ENCODE measurements at places on chromosomes 2 and 18.

DNA sequence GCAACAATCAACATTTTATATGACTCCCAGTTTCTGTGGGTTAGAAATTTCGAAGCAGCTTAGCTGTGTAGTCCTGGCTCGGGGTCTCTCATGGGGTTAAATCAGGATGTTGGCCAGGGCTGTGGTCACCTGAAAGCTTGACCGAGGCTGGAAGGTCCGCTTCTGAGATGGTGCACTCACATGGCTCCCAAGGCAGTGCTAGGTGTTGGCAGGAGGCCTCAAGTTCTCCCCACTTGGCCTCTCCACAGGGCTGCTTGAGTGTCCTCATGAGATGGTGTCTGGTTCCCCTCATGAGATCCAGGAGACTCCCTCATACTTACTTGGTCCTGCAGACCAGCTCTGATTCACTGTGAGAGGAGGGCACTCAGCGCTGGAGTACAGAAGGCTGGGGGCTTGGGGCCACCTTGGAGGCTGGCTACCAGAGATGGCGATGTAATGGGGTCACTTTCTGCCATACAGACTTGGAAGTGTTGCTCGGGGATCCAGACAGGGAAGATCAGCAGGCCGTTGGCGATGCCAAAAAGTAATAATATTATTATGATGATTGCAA is 98.8 kb downstream of the INHBB start:
- DNase-seq = no peak

DNA sequence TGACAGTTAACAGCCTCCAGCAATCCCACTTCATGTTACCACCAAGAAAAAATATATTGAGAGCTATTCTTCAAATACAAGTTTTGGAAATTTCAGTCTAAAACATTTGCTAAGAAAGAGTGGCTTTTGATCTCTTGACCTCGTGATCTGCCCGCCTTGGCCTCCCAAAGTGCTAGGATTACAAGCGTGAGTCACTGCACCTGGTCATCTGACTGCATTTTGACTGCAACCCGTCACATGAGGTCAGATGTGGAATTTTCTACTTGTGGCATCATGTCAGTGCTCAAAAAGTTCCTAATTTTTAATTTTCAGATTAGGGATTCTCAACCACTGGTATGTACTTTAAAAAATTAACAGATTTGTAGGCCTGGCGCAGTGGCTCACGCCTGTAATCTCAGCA is 9.1 kb upstream of the CLK1 start:
- no peak for DNase-seq

DNA sequence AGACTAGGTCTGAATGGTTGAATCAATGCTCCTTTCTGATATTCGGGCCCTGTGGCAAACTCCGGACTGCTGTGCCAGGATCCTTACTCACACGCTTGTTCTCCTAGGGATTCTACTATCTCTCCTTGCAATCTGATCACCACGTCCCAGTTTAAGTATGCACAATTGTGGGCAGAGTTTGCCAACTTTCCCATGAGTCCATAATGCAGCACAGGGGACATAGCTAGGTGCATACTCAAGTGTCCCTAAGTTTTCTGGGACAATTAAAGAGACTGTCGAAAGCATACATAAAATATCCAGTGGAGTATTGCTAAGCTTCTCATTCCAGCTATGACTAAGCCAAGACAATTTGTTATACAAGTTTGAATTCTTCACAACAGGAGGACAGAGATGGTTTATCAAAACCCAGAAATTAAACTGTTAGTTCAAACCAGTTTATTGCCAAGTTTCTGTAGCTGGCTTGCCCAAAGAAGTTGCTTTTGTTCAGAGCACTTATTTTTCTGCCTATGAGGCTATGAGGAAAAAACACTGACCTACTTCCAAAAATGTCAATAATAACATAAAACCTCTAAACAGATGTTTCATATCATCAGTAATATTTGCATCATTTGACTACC is 136.1 kb downstream of the EXOC6B start:
- no peak for DNase-seq

DNA sequence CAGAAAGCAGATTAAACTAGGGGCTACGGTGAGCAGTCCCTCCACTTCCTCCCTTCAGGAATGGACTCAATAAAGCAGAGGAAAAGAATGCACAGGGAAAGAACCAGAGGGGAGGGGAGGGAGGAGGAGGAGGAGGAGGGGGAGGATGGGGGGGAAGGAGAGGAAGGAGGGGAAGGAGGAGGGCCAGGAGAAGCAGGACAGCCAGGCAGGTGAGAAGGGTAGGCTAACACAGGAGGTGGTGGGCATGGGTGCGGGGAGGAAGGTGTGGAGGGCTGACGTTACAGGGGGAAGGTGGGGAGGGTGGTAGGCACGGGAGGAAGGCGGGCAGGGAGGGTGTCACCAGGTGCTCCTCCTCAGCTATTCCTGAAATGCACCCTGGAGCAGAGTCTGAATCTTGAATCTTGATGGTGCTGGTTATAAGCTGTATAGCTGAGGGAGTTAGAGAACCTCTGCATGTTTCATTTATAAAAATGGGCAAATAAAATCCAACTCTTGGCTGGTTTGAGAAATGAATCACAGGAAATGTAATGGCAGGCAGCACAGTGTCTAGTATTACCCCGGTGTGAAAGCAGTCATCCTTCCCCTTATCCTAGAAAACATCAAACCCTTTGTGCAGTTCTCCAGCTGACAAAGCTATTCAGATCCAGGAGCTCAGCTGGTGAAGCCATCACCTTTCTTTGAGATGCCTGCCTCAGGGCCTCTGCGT is 3.4 kb downstream of the TMEM18 start:
- DNase-seq = no peak

DNA sequence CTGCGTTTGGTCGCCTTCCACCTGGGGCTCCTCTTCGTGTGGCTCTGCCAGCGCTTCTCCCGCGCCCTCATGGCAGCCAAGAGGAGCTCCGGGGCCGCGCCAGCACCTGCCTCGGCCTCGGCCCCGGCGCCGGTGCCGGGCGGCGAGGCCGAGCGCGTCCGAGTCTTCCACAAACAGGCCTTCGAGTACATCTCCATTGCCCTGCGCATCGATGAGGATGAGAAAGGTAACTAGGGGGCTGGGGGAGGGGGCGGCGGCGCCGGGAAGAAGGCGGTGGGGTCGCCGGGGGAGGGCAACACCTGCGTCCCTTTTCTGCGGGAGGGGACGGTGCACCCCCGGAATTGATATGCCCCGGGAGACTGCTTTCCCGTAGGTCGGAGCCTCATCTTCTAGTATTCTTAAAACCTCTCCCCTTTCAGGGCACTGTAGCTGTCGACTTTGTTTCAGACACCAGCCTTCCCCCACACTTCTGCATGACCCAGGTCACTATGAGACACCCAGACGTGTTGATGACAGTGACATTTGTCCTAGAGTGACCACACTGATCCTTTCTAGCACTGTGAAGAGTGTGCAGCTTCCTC is 755 bp downstream of the SPAST start:
- DNase-seq = peak; percentile 33

DNA sequence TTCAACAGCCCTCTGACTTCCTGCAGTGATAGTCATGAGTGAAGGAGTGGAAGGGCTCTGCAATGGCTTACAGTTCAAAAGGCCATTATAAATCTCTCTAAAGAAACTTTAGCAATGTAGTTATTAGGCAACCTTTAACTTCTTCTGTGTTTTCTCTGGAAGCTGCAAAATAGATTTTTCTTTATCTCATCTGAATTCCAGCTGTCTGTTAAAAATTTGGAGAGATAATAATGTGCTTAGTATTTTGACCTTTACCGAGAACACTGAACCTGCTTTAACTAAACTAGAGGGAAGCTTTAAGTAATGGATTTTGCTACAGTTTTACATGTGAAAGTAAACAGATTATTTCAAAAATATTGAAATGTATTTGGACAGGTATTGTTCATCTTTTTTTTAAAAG is 847.9 kb downstream of the ERBB4 start:
- DNase-seq = no peak

DNA sequence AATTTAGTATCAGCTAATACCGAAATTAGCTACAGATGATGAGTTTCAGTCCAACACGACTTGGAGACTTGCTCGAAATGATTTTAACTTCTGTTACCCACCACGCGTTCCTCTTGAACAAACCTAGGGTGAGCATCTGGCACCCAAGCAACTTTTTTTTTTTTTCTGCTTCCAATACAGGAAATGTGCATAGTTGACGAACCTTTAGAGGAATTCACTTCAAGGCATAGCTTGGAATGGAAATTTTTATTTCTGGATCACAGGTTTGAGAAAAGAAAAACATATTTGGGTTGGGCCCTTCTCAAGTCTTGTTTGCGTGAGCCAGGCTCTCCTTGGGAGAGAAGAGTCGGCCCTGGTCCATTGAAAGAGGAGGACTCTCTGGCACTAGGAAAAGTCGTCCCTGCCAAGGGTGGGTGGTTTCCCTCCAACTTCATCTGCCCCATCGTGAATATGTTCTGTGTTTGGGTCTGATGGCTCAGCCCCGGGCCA is 37.4 kb upstream of the RPL31 start:
- DNase-seq = no peak

GRCh38 chr2:142992840-142993239 is 115.4 kb downstream of the KYNU start:
- no peak for DNase-seq

DNA sequence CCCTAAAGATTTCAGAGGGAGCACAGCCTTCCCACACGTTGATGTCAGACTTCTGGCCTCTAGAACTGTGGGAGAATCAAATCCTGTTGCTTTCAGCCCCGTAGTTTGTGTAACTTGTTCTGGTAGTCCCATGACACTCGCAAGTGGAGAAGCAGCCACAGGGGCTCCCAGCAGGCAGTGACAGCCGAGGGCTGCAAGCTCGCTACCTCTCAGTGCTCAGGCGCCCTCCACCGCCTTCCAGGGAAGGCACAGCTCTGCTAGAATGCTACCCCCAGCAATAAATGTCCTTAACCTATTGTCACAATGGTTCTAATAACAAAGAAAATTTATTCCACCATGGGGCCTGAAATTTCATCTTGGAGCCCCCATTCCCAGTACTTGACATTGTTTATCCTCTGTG is 143.1 kb upstream of the ZNF236 start:
- DNase-seq = no peak

GRCh38 chr2:216742411-216742810 is 47.1 kb upstream of the IGFBP5 start:
- no peak for DNase-seq

GRCh38 chr2:227368574-227368973 is 10.5 kb downstream of the TM4SF20 start:
- no peak for DNase-seq

GRCh38 chr2:128162266-128162665 is 71.3 kb downstream of the UGGT1 start:
- no peak for DNase-seq

GRCh38 chr2:15670981-15671380 is 79.3 kb downstream of the DDX1 start:
- DNase-seq = no peak

DNA sequence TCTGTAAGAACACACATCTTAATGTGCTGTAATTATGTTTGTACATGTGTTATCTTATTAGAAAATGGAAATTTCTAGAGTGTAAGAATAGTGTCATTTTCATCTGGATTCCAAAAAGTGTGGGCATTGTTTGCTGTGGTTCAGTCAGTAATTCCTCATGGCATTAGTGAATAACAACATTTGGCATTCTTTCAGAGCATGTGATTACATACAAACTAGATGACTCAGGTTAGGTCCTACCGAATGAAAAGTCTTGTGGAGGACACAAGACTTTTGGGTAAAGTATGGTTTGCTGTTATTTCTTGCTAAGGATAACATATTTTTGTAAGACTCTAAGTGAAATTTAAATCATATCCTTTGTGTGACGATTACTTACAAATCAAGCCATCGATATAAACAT is 593.1 kb upstream of the NRXN1 start:
- DNase-seq = no peak

- DNase-seq = no peak
These were observed 684.6 kb upstream of the SOX11 start for GRCh38 chr2:5007596-5007995.

- DNase-seq = no peak
These were observed 177.4 kb downstream of the SMAD2 start for GRCh38 chr18:47752796-47753645.

- DNase-seq = no peak
These were observed 477.1 kb downstream of the FBXO15 start for GRCh38 chr18:73670524-73670923.

DNA sequence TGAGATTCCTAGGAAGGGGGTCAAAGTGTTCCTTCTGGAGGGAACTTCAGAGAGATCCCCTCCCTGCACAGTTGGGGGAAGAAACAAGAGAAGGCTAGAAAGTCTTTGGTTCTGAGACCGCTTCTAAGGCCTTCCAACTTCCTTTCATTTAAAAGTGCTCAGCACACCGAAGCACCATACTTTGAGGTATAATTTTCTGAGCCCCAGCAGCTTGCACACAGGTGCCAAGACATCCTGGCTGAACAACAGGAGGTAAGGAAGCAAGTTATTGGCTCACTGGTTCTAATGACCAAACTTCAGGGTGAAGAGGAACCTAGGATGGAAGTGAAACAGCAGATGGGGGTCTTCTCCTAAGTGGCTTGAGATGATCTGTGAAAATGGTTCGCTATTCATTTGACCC is 19.2 kb downstream of the TMEM177 start:
- no peak for DNase-seq

GRCh38 chr2:46921676-46922448 is 6.3 kb upstream of the MCFD2 start:
- no peak for DNase-seq

DNA sequence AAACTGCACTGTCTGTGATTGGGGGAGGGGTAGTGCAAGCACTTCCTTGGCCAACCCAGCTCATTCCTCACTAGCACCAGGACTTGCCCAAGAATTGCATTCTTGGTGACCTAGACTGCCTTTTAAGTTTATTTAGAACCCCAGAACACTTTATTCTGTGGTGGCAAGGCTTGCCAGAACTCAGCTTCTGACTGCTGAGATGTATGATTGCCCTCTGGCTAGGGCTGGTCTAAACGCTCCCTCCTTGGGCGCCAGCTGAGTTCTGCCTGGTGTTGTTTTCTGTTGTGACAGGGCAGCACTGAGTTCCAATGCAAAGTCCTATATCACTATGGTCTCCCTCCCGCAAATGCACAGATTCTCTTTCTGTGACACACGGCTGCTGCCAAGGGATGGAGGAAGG is 247.7 kb downstream of the ZNF385B start:
- DNase-seq = no peak

DNA sequence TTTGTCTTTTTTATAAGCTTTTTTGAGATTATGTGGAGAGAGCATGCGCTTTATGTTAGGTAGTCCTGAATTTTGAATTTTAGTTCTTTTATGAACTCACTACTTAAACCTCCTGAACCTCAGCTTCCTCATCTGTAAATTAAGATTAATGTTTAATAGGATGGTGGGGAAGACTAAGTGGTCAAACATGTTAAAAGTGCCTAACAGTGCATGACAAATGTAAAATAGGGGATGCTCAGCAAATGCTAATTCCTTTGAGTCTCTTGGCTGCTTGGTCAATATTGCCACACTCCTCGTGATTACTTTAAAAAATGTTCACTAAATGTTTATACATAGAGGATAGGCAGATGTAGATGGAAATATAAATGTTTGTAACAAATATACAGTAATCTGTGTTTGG is 6.8 kb downstream of the BIRC6 start:
- no peak for DNase-seq

DNA sequence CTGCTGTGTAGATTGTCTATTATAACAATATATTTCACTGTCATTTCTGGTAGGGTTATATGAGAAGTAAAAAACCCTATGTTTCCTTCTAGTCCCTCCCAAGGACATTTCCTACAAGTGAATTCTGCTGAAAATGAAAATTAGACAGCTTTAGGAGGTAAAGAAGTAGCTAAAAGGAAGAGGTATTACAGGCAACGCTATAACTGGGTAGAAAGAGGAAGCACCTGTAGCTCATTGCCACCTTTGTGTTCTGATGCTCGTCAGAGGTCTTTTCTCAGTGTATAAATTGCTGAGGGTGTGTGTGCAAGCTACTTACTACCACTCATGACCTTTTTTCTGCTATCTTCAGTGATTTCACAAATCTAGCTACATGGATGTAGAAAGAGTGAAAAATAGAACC is 1.4 kb downstream of the DNAJC10 start:
- DNase-seq = no peak
